ENCODE measurements at places on chromosomes 4 and X.

- DNase-seq, result no peak
Observed at GRCh38 chr4:94668724-94669123, 89.0 kb upstream of the BMPR1B start.

DNA sequence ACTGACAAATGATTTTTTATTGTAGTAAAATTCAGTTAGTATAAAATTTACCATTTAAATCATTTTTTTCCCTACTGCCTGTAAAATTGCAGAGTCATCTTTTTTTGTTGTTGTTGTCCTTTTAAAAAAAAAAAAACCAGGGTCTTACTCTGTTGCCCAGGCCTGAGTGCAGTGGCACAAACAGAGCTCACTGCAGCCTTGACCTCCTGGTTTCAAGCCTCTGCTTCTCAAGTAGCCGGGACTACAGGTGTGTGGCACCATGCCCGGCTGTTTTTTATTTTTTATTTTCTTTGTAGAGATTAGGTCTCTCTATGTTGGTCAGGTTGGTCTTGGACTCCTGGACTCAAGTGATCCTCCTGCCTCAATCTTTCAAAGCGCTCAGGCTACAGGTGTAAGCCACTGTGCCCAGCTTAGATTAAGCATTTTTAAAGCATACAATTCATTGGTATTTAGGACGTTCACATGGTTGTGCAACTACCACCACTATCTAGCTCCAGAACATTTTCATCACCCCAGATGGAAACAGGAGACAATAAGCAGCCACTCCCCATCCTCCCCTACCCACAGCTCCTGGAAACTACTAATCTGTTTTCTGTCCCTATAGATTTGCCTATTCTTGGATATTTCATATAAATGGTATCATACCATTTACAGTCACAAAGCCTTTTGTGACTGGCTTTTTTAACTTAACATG, 59.7 kb upstream of the PGRMC2 start:
- DNase-seq, result no peak

DNA sequence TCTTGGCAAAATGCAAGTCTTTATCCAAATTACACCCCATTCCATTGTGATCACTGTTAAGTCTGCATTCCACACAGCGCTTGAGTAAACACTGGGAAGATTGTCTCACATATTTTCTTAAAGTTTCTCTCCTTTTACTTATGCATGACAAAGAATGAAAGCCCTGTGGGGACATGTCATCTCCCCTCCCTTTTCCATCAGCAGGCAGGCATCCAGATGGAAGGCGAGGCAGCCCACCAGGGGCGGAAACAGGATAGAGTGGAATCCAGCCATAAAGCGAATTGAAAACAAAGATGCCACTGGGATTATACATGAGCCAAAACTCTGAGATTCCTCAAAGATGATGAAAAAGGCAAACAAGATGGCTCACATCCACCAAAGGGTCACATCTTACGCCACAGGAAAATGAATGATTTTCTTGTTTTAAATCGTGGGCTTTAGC, 78.2 kb downstream of the AFAP1 start:
- no peak for DNase-seq

- no peak for DNase-seq
Observed at GRCh38 chr4:158610790-158611189, 60.9 kb downstream of the C4orf46 start.

- no peak for DNase-seq
Observed at GRCh38 chr4:182267048-182267447, 23.8 kb downstream of the TENM3 start.
